ENCODE measurements at places on chromosomes 11 and 22.

DNA sequence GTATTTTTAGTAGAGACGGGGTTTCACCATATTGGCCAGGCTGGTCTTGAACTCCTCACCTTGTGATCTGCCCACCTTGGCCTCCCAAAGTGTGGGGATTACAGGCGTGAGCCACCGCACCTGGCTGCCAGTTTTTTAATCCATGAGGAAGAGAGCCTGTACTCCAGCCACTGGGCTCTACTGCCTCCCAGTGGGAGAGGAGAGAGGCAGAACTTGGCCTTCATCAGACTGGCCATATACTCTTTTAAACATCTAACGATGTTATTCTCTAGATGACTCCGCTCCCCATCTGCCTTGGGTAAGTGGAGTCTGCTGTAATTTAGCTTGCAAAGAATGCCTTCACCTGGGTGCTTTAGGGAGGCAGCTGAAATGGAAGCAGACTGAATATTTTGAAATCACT, 34.6 kb downstream of the SLC6A5 start:
- DNase-seq, result no peak

GRCh38 chr11:134386945-134387344, 25.1 kb downstream of the B3GAT1 start:
- DNase-seq, result no peak

GRCh38 chr11:17418444-17419081, 30.1 kb upstream of the KCNJ11 start:
- no peak for DNase-seq

DNA sequence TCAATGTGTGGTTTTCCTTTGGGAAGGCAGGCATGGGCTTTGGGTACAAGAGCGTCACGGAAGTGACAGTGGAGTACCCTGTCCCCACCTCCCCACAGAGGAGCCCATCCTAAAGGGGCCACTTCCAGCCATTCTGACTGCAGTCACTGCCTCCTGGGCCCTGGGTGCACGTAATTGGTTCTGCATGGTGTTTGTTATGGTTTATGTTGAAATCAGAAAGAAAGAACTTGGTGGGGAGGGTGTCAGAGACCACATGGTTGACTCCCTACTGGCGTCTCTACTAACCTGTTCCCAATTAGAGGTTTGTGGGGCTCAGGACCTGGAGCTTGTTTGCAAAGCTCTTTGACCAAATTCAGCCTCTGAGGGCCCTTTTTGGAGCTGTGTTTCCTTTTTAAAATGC, 40.8 kb downstream of the RIBC2 start:
- no peak for DNase-seq

DNA sequence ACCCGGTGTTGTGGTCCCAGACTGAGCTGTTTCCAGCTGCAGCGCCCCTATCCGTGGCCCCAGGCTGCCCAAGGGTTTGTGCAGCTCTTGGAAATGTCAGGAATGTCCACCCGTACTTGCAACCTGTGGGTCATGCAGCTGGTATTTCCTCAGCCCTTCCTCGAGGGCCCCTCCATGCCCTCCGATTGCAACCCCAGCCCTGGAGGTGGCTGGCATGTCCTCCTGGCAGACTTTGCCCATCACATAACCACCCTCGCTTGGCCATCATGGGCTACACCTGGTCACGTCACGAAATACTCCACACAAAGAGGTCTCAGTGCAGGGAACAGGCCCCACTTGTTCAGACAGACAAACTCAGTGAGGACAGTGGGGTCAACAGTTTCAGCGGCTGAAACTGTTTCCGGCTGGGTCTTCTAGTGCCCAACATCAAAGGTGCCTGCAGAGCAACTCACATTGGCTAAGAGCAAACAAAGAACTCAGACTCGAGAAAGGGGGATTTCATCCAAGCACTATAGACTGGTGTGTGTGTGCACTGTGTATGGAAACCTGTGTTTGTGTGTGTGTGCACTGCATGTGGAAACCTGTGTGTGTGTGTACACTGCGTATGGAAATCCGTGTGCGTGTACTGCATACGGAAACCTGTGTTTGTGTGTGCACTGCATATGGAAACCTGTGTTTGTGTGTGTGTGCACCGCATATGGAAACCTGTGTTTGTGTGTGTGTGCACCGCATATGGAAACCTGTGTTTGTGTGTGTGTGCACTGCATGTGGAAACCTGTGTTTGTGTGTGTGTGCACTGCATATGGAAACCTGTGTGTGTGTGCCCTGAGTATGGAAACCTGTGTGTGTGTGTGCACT, 72.8 kb upstream of the CCND1 start:
- no peak for DNase-seq

GRCh38 chr11:33920838-33921613, 29.1 kb upstream of the LMO2 start:
- DNase-seq, result no peak

DNA sequence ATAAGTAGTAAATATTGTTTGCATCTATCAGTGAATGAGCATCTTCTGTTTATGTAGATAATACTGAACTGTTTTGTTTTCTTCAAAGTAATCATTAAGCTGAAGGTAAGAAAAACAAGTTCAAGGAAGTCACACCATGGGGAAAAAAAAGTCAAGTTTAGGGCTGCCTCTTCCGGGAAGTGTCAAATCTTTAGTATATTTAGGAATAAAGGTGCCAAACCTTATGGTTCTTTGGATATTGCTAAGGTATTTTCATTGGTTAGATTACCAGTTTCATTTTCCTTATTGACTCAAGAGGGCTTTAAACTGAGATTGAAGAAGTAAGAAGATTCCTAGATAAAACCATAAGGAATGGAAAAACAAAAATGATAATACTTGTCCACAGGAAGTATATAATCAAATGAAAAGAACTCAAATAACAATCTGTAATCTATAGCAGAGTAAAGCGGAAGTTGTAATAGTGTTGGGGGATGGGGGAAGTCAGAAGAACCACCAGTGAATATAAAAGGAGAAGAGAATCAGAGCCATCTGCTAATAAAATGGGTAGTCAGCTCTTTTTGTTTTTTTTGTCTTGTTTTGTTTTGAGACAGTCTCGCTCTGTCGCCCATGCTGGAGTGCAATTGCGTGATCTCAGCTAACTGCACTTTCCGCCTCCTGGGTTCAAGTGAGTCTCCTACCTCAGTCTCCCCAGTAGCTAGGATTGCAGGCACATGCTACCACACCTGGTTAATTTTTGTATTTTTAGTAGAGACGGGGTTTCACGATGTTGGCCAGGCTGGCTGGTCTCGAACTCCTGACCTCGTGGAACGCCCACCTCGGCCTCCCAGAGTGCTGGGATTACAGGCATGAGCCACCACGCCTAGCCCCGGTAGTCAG, 2.3 kb downstream of the ATM start:
- no peak for DNase-seq

DNA sequence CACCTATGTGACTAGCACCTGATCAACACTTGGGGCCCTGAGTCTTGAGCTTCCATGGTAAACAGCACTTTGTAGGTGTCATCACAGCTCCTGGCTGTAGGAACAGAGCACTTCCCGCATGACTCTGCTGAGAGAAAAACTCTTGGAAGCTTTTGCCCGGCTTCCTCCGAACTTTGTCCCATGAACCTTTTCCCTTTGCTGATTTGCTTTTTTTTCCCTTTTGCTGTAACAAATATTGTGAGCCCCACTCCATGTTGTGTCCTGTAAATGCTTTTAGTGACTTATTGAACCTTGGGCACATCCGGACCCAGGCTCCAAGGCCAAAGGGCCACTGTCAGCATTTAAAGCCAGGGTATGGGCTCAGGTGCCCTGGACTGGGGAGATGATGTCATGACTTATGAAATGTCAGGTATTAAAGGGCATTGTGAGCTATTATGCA, 391.1 kb downstream of the TENM4 start:
- no peak for DNase-seq

GRCh38 chr11:96642583-96642982, 252.8 kb downstream of the JRKL start:
- no peak for DNase-seq

DNA sequence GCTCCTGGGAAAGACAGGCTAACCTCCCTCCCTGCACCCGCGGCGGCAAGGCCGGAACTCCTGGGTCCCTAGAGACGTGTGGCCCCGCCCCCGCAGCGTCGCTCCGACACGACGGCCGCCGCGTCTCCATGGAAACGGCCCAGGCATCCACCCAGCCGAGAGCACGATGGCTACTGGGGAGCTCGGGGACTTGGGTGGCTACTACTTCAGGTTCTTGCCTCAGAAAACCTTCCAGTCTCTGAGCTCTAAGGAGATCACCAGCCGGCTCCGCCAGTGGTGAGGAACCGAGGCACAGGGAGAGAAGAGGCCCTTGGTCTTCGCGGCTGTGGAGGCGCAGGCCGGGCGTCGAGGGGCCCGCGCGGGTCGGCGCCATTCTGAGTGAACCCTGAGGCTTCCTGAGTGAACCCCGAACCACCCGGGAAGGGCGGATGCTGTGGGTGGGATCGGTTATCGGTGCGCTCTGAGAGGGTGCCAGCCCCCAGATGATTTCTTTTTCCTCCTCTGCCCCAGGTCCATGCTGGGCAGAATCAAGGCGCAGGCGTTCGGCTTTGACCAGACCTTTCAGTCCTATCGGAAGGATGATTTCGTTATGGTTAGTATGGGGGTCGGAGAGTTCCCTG, at the start of gene CFAP300:
Gene CFAP300 (plus strand): TSS at position 133 of the 620 bp plus-strand sequence. CDS start 34 bp downstream, at position 167.
- peak; percentile 85 for DNase-seq

DNA sequence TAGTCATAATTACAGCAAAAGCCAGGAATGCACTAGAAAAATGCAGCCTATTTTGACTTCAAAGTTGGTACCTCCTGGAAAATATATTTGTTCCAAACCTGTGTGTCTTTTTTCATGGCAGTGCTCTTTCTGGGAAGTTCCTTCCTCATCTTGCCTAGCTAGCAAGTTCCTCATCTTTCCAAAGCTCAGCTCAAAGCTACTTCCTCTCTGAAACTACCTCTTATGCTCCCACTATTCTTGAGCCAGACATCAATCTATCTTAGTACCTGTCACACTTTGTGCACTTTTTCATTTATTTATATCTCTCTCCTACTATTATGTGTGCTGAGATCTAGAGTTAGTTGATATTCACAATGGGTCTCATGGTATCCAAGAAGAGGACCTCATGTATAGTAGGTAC, 191.6 kb upstream of the CCDC90B start:
- DNase-seq, result no peak

GRCh38 chr11:65053827-65054508, 4.4 kb downstream of the NAALADL1 start:
- DNase-seq, result no peak

- no peak for DNase-seq
Observed at GRCh38 chr11:14529321-14529720, 9.1 kb upstream of the PSMA1 start.

DNA sequence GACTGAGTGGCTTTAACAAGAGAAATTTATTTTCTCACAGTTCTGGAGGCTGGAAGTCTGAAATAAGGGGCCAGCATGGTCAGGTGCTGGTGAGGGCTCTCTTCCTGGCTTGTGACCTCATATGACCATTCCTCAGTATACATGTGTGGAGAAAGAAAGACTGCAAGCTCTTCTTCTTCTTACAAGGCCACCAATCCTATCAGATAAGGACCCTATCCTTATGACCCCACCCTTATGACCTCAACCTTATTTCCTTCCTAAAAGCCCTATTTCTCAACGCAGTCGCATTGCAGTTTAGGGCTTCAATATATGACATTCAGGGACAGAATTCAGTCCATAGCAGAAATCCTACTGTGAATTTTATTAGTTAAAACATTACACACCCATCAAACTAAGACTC, 124.4 kb upstream of the RAG2 start:
- no peak for DNase-seq

DNA sequence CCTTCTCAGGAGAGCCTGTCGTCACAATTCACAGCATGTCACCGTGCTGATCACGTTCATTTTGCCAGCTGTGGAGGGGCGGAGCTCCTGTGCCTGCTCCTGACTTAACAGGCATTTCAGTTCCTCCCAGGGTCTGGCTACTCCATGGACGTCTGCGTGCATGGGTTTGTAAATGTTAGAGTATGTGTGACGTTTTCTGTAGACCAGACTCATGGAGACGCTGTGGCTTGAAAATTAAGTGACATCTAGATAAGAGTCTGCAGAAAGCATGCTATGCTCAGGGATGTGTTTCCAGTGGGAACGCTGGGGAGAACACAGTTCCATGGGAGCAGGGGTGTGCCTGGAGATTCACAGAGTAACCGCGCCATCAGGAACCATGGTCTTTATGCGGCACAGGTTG, 804.0 kb downstream of the TBC1D22A start:
- DNase-seq, result no peak

- DNase-seq, result no peak
Observed at GRCh38 chr22:36447632-36448031, 33.8 kb downstream of the TXN2 start.

DNA sequence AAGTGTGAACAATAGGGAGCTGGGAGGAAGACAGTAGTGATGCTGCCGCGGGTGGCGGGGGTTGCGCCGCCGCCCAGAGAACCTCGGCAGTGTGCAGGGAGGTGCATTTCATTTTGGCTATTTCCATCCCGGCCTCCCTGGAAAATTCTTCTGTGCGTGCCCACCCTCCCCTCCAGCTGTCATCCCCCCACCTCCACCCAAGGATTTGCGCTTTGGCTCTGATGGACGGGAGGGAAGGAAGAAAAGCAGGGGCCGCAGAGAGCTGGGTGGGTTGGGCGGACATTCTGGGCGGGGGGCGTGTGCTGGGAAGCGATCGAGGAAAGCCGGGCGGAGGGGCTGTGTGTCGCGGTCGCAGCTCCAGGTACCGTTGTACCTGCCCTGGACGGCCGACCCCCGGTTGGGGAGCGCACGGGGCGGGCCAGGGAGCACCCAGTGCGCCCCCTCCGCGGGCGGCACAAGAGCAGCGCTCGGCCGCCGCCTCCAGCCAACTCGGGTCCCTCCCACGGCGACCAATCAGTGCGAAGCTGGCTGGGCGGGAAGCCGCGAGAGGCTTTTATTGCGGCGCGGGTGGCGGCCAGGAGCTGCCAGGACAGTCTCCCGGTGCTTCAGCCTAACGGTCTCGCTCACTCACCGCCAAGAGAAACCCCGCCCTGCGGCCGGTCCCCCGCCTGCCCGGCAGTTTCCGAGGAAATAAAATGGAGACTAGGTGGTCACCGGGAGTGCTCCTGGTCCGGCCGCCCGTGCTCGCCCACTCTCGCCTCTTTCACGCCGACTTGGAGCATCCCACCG, 1.6 kb downstream of the NCAM1 start:
- DNase-seq, result no peak

DNA sequence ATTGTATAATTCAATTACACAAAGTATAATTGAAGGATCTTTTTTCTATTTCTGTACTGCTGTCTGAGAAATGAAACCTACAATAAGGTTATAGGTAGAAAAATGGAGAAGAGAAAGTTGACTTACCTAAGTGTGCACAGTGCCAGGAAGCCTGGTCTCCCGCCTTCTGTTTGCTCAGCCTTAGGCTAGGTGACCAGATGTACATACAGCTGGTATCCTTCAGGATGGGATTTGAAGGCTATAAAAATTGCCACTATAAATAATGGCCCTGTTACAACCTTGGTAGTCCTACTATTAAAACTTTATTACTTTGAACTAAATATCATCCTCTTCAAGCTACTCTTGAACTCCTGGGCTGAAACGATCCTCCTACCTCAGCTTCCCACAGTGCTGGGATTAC, 19.7 kb downstream of the OR51E2 start:
- no peak for DNase-seq

DNA sequence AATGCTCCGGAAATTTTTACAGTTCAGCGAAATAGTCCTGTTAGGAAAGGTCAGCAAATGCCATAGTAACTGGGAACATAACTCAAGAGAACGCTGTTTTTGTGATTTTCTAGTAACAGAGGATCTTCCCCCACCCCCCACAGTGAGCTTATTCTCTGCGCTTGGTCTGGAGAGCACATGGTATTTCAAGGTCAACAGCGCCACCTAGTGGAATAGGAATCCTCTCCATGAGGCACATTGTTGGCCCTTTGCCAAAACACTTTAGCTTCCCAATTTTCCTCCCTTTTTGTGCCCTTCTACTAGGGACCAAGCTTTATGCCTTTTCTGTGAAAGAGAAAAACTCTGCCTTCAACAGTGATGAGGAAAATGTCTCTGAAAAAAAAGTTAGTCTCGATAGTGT, 13.2 kb upstream of the OR4C12 start:
- DNase-seq, result peak; percentile 3
